ENCODE measurements at places on chromosomes 1 and 21.
A peak's percentile ranks its signal among the peaks of the same experiment; 100 is the strongest.

DNA sequence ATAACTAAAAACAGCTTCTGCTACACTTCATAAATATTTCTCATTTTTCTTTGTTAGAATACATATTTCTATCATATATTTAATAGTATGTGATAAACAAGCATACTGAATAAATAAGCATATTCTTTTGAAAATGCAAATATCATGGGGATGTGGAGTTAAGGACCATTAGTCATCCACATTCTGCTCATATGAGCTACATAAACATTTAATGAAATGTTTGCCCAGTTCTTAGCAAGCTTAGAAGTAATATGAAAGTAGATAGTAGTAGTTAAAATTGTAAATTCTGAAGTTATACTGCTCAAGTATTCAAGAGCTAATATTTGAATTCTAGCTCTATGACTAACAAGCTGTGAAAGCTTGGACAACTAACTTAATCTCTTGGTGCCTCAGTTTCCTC lies 10.1 kb upstream of the GORAB start:
- no peak for DNase-seq

DNA sequence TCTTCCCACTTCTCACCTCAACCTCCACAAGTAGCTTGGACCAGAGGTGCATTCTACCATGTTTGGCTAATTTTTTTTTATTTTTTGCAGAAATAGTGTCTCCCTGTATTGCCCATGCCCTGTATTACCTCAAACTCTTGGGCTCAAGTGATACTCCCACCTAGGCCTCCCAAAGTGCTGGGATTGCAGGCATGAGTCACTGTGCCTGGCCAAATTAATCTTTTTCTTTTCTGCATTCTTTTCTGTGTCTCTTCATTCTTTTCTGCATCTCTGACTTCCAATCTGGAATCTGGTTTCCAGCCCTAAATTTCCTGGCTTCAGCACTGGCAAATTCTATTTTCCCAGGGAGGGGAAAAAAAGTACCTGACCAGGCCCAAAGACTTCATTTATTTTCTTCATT lies 31.2 kb upstream of the TACSTD2 start:
- no peak for DNase-seq

DNA sequence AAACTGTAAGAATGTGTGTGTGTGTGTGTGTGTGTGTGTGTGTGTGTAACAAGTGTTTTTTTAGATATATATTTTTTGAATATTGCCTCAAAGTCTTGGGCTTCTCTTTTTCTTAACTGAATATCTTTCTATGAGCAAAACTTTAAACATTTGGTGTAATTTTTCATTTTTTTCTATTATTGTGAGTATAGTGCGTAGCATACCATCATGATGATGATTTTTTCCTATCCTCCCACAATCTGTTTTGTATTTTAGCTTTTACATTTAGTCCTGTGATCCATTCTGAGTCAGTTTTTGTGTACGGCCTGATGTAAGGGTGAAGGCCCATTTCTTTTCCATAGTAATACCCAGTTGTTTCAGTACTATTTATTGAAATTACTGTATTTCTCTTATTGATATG lies 680.6 kb downstream of the TTLL7 start:
- DNase-seq: peak; percentile 0

- DNase-seq: no peak
Measured at GRCh38 chr21:26836528-26836927, 8.7 kb downstream of the ADAMTS1 start.

GRCh38 chr1:147238053-147238902 lies 4.2 kb upstream of the CHD1L start:
- DNase-seq: no peak

GRCh38 chr1:234616644-234617043 lies 6.7 kb upstream of the IRF2BP2 start:
- no peak for DNase-seq

GRCh38 chr1:190373705-190374336 lies 103.8 kb downstream of the BRINP3 start:
- DNase-seq: no peak

GRCh38 chr1:234745844-234746797 lies 136.1 kb upstream of the IRF2BP2 start:
- DNase-seq: no peak

DNA sequence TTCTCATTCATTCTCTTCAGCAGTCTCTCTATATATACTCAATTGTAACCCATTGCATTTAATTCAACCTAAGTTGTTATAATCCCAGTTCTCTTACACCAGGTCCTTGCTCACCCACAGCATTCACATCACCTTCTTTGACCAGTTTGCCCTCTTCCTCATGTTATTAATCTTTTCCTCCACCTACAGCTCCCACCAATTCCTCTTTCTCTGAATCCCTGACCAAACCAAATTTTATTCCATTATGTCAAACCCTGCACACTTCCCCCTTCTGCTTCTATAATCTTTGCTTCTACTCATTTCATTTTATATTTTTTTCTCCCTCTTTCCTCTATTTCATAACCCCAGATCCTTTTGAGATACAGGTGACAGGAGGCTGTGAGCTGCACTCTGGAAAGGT lies 1.4 kb downstream of the CD1A start:
- DNase-seq: no peak

DNA sequence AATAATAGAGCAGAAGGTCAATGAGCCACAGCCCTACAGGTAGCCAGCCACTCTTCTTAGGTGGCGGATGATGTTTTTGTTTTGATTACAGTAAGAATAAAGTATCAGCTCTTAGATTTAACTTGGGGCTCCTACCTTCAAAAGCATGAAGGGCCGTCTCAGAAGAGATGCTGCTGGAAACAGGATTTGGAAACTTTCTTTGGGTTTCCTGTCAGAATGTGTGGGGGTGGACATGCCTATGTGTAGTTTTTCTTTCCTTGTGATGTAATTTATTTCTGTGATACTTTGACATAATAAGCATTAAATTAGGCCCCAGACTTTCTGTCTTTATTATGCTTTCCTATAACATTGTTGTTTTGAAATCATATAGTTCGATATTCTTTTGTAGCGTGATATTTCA lies 1.5 kb downstream of the RAP1A start:
- no peak for DNase-seq

DNA sequence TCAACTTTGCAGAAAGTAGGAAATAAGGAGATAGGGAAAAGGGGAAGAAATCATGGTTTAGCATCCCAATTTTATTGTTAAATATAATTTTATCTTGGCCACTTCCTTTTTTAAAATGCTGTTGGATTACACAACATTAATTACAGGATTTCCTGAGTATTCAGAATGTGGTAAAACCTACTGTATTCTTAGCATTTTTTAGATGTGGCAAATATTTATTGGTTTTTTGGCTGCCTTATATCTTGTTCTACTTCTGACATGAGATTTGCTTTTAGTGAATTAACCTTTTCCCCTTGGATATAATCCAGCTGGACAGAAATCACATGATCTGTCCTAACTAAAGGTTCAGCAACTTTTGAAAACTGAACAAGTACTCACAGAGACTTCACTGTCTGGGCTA lies 104.9 kb downstream of the PTGS2 start:
- DNase-seq: no peak

- no peak for DNase-seq
Measured at GRCh38 chr1:44705938-44706337, 25.0 kb downstream of the RNU5D-1 start.

- no peak for DNase-seq
Measured at GRCh38 chr1:208272713-208273112, 28.5 kb upstream of the PLXNA2 start.

GRCh38 chr1:30335389-30335996 lies 387.9 kb downstream of the MATN1 start:
- no peak for DNase-seq
